Hematopoietic multipotent progenitor cell treated with erythropoietin and hydrocortisone succinate and interleukin-3 and kit ligand, for 15 days (in vitro differentiated cells): ENCODE measurements at places on chromosomes 1 and 21.
A peak's percentile ranks its signal among the peaks of the same experiment; 100 is the strongest.

DNA sequence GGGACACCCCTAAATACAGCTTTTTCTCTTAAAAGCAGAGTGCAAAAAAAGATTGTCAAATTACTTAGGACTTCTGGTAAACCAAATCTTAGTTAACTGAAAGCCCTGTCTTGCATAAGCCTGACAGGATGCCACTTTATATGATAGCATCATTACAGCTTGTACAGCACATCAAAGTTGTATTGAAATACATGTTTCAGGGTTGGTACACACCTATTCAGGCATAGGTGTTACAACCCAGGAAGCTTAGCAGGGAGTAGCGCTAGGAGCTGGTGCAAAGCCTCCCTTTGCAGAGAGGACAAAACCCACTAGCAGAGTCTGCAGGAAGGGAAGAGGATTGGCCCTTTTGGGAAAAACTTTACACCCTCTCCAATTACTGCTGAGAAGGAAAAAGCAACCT lies 258.9 kb upstream of the SGIP1 start:
- no peak for DNase-seq

DNA sequence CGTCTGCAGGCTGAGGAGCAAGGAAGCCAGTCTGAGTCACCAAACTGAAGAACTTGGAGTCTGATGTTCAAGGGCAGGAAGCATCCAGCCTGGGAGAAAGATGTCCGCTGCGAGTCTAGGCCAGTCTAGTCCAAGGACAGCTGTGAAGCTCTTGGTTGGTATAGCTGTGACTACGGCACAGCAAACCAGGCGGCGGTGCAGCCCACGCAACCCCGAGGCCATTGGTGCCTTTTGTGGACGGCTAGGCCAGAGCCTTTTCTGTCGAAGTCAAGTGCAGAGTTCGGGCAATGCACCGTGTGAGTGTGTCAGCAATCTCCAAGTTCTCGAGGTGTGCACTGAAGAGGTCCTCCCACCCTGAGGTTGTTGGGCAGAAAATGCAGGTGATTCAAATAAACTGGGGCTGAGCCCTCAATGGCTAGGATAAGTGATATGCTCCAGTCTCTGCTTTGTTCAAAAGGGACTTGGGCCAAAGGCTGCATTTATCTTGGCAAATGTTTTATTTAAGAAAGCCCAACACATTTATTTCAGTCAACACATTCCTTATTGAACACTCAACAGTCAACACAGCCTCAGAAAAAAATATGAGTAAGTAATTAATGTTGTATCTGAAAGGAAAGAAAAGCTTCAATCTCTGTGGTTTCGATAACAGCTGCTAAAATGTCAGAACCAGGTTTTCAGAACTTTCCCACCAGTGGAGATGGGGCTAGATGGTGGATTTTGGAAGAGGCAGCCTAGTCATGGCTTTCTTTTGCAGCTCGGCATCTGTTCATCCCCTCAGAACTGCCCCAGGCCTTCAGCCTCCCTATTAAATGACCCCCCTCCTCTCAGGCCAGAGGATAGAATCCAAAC lies 78.1 kb upstream of the COX20 start:
- DNase-seq = no peak

DNA sequence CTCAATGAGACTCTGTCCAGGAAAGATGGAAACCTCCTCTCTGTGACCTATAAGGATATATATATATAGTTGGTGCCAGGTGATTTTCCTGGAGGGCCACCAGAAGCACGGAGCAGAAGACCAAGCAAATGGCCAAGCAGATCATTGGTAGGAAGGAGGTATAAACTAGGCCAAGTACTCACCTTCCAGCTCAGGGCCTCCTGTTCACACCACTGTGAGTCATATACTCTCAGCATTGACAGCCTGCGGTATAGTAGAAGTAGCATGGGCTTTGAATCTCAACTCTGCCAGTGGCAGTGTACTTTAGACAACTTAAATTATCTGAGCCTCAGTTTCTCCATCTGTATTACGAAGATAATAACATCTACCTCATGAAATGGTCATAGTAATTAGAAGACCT lies 15.4 kb downstream of the IL12RB2 start:
- no peak for DNase-seq

- no peak for DNase-seq
Observed at GRCh38 chr1:190540366-190540765, 62.7 kb upstream of the BRINP3 start.

- DNase-seq = no peak
Observed at GRCh38 chr21:31677047-31677446, 17.6 kb downstream of the SOD1 start.

DNA sequence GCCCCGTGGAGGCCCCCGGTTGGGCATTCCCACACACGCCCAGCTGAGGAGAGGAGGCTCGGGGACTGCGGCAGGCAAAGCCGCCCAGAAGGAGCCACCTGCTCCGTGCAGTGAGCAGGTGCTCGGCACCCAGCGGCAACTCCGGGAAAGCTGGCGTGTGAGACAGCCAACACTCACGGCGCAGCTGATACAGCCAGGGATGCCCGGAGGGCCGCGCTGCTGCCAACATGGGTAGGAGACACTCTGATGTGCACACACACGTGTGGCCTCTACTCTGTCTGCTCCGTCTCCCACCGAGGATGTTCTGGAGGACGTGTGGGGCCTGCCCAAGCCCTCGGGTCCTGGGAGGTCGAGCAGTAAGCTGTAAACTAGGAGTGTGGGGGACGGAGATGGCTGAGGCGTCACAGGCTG lies 12.9 kb downstream of the MORN1 start:
- DNase-seq = no peak

- no peak for DNase-seq
Observed at GRCh38 chr1:154796303-154796892, 73.7 kb downstream of the KCNN3 start.

GRCh38 chr1:45260244-45260643 lies 53.8 kb upstream of the ZSWIM5 start:
- no peak for DNase-seq

GRCh38 chr1:110555807-110556470 lies 37.0 kb upstream of the KCNA10 start:
- DNase-seq = no peak

- DNase-seq = peak; percentile 39
Observed at GRCh38 chr1:224458996-224459395, 24.4 kb upstream of the WDR26 start.

GRCh38 chr1:182080040-182080439 lies 18.5 kb upstream of the ZNF648 start:
- no peak for DNase-seq

GRCh38 chr1:23673086-23673813 lies 18.4 kb upstream of the RPL11 start:
- no peak for DNase-seq

- DNase-seq = no peak
Observed at GRCh38 chr1:21233490-21233889, 56.8 kb downstream of the ECE1 start.

DNA sequence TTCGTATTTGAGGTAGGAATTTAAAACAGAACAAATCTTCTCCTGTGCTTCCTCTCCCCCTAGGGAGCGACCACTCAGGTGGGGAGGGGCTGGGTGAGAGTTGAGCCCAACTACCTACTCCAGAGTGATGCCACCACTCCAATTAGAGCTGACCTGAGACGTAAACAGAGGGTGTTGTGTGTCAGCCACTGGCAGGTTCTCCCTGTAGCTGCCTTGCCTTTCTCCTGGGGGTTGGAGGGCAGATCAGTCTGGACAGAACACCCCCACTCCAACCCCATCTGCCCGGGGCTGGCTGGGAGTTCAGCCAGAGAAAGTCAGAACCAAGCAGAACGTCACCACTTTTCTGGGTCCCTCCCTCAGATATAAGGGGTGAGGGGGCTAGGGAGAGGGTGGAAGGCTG lies 2.0 kb downstream of the HPDL start:
- no peak for DNase-seq

DNA sequence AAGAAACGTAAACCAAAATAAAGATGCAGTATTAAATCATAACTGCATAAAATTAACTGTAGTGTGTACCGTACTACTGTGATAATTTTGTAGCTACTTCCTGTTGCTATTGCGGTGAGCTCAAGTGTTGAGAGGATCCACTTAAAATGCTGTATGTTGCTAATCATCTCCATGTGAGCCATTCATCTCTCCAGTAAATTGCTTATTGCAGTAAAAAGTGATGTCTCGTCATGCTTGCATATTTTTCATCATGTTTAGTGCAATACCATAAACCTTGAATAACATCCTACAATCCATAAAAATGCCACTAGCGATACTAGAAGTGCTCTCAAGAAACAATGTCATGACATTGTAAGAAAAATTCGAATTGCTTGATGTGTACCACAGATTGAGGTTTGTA lies 66.3 kb downstream of the RAVER2 start:
- no peak for DNase-seq

DNA sequence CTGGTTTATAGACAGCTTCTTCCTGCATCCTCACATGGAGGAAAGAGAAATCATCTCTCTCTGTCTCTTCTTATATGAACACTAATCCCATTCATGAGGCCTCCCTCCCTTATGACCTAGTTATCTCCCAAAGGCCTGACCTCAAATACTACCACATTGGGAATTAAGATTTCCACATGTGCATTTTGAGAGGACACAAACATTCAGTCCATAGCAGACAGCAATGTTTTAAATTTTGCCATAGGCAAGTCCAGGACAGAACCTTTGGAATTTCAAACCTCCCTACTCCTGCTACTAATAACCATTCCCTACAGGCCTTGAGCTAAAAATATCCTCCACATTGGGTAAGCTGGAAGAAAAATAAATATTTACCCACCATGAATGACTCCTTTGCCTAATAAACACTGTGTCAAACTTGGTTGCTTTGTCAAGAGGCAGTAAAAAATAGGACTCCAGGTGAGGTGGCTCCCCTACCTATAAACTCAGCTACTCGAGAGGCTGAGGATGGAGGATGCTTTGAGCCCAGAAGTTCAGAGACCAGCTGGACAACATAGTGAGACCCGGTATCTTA lies 113.7 kb downstream of the ZNF281 start:
- no peak for DNase-seq

DNA sequence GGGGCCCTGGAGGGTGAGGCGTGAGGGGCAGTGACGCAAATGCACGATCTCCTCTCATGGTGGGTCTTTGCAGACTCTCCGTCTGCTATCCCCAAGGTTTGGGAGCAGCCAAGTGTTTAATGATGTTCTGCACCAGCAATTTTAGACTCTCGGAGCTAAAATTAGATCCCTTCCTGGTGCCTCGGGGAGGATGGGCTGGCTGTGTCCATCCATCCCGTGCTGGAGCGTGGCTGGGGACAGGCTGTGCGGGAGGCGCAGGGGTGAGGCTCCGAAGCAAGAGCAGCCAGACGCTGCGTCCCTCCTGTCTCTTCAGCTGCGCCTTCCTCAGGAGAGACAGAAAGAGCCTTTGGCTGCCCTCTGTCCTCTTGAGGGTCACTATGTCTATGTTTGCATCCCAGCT lies 387.6 kb downstream of the CAMTA1 start:
- DNase-seq = no peak

DNA sequence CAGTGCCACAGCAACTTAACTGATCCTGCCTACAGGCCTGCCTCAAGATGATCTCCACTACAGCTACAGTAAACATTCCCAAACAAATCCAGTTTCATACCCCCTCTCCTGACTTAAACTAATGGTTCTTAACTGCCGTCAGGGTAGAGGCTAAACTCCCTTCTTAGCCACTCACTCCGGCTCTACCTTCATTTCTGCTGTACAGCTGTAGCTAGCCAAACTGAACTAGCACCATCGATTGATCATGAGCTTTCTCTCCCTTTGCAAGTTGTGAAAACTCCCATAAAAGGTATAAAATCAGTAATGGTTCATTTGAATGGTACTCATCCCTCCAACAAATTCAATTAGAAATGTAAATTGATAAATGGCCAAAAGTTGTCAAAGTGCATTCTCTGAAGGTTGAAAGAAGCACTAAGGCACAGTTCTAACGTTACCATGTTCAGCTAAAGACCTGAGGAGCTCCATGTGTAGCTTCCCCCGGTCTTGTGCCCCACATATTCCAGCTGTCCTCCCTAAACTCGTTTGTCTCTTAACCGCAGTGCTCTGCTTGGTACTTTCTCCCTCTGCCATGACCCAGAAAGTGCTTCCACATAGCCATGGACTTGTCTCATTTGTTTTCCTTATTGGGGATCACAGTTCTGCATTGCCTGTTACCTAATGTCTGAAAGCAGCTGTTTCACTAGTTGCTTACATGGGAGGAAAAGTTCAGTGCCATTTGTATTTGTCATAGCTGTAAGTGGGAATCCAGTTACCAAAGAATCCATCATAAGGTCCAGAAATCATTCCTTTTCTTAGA lies 49.8 kb downstream of the DHX9 start:
- no peak for DNase-seq

DNA sequence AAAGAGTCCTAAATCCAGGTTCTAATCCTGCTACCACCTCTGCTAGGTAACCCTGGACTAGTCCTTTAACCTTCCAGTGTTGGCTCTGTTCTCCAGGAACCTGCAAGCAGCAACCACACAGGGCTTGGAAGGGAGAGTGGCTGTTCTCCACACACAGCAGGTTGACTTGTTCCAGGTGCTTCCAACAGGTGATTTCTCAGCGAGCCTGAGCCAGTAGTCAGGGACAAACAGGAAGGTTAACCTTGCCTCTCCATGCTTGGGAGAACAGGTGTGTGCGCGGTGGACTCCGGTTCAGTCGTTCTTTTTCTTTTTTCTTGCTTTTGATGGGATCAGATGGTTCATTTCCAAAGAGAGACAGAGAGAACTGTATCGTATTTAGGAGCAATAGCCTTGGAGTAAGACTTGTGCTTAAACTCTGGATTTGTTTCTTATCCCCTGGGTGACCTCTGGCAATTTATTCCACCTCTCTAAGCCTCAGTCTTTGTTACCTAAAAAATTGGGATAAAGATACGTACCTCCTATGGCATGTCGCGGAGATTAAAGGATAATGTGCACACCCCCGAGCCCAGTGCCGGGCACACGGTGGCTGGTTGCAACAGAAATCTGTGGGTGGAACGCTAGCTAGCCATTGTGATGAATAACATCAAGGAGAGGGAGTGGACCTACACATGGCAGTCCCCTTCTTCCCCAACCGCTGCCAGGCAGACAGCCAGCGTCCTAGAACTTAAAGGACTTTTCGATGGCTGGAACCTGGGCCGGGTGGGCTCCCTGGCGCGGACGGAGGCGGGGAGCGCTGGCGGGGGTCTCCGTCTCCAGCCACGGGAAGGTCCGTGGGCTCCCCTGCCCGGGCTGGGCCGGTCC lies 583 bp upstream of the CACHD1 start:
- DNase-seq = no peak

GRCh38 chr1:201176940-201177339 lies 13.7 kb upstream of the IGFN1 start:
- no peak for DNase-seq

DNA sequence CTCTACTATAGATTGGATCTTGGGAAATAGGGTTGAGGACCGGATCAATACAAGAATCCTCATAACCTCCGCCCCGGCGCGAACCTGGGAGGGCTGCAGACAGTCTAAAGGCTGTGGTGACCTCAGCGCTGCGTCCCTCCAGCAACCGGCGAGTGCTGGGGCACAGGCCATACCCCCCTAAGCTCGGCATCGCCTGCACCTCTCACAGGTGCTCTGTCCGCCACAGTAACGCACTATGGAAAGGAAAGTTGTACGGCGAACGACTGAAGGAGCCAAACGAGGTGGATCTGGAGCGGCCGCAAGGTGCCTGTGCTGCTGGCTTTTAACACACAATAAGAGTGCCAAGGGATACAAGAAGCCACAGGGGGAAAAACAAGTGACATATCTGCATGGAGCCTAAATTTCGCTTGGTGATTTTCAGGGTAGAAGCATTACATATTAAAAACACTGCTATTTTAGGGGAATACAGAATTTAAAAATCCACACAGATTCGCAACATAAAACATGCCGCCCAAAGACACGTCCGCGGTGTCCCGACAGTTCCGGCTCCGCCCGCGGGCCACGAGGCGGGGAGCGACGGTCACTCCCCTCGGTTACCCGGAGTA lies 1.4 kb upstream of the RBM15 start:
- no peak for DNase-seq
